ENCODE measurements at places on chromosomes 5 and 9.

DNA sequence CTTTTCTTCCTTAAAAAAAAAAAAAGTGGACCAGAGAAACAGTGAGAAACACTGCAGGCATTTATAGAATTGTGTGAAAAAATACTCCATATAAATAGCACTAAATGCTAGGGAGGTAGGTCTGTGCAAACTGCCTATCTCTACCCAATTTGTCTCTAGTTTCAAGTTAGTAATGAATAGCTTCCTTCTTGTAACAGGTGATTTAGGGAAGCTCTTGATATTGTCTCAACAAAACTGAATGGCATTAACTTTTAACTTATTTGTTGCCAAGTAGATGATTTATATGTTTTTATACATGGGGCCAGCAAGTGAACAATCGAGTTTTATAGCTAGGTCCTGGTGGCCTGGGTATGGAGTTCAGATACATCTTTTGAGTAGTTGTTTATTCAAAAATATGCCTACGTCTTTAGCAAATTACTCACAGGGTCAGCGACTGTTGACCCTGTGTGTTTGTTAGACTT is 283.6 kb downstream of the NR3C1 start:
- no peak for DNase-seq

- no peak for DNase-seq
Observed at GRCh38 chr5:132708645-132709044, 28.7 kb downstream of the KIF3A start.

- no peak for DNase-seq
Observed at GRCh38 chr9:121483473-121484031, 16.1 kb downstream of the GGTA1 start.

GRCh38 chr5:97377582-97377981 is 194.5 kb upstream of the RIOK2 start:
- no peak for DNase-seq

DNA sequence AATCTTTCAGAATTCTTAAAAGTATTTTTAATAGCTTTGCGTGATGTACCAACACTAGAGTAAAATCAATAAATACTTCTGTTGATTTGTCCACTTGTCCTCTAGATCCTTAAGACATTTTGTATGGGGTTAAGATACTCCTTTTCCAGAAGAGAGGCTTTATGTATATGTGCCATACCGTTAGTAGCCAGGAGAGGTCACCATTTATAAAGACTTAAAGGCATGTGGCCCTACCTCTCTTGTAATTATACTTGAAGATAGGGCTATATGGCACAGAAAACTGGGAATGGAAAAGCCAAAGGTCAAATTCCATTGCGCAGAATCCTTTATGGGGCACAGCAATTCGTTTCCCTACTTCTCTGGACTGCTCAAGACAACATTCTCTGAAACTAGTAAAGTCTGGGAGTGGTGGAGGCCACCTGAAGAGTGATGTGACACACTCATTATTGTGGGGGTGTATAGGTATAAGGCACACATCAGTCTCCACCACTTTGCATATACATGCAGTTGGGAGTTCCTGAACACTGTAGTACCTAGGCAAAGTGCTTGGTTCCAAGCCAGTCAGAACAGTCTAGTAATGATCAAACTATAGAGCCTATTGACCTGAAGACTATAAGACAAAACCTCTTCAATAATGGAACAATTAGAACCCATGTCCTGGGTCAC is 140.1 kb upstream of the FBXL17 start:
- peak; percentile 46 for DNase-seq

DNA sequence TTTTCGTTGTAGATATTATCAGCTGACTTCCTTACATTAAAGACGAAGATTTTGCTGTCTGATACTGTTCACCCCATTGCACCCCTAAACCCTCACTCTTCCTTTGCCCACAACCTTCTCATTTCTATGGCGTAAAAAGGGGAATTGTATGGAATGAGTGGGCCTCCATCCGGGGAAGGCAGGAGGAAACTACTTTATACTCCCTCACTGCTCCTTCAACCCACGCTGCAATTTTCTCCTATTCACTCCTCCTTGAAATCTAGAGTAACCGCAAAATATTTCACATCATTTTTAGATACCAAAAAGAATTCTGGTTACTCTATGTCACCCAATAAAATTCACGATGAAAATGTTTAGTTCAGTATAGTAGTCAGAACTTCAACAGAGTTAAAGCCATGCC is 330.8 kb downstream of the DIRAS2 start:
- no peak for DNase-seq

GRCh38 chr5:121758615-121759014 is 93.1 kb upstream of the FTMT start:
- DNase-seq, result no peak

DNA sequence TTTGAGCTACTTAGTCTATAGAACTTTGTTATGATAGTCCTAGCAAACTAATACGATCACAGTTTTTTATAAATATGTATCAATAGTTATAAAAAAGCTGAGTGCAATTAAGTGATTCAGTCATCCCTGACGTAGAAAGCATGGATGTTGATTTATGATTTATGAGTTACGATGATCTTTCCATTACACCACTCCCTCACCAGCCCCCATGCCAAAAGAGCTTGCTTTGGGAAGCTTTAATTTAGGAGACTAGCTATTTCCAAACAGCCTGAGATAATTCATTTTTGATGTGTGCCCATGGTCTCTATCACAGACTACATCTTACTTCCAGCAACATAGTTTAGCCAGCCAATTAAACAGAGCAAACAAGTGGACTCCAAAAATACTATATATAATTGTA is 256.8 kb downstream of the GABRG2 start:
- DNase-seq, result no peak

GRCh38 chr5:141871870-141872269 is 6.3 kb downstream of the PCDH1 start:
- no peak for DNase-seq

DNA sequence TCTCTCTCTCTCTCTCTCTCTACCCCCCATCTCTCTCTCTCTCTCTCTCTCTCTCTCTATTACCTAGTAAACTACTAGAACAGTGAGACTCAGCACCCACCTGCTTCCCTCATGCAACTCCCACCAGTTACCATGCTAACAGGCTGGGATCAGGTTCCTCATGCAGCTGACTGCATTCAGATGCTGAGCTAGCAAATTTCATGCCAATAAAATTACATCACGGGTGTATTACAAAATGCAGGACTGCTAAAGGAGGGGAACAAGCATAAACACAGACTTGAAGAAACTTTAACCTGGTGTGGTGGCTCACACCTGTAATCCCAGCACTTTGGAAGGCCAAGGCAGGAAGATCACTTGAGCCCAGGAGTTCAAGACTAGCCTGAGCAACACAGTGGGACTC is 76.0 kb downstream of the CEMIP2 start:
- no peak for DNase-seq

DNA sequence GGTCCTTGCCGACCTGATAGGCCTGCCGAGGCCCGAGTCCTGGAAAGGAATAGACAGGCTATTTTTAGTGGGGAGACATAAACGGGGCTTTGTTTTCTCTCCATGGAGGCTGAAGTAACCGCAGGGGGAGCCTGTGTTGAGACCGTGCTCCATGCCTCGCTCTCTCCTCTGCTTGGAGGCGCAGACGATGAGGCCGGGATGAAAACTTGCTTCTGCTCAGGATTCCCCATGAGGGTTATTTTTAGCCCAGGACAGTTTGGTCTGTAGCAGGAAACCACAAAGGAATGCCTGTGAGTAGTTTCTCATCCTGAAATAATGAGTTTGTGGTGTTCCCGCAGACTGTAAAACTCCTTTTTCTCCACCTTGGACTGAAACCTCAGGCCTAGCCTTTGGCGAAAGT is 81.9 kb upstream of the RARS1 start:
- DNase-seq, result no peak

DNA sequence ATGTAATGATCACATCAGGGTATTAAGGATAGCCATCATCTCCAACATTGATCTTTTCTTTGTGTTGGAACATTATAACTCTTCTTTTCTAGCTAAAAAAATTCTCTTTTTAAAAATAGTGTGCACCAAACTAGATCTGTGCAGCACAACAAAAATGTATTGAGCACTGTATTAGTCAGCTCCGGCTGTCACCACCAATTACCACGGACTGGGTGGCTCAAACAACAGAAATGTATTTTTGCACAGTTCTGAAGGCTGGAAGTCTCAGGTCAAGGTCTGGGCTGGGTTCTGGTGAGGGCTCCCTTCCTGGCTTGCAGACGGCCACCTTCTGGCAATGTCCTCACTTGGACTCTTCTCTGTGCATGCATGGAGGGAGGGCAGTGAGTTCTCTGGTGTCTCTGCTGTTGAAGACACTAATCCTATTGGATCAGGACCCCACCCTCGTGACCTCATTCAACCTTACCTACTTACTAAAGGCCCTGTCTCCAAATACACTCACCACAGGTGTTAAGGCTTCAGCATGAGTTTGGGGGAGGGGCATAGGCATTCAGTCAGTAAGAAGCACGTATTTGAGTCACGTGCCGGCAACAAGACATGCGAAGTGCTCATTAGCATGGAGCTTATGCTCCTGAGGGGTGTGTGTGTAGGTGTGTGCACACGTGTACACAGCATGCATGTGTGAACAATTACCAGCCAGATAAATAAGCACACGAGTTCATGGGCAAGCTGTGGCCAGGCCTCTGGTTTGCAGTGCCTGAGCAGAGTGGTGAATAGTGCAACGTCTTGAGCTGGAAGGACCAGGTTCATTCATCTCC is 89.4 kb upstream of the SH3PXD2B start:
- no peak for DNase-seq

DNA sequence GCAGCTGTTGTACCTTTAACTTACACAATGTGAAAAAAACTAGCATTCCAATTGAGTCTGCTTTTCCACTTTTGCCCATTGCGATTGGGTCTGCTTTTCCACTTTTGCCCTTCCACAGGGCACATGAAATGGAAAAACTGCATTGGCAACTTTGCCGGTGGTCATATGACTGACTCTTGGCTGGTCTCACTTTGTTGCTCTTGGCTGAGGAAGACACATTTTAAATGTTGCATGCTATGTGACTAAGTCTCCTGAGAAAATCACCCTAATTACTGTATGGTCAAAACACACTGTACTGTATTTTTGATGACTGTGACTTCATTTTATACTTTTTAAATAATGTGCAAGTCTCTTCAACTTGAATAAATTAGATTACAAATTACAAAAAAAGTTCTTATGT is 1.6 kb upstream of the OXCT1 start:
- DNase-seq, result no peak
